Glutamatergic neuron (in vitro differentiated cells): ENCODE measurements at places on chromosomes 1 and 21.
A peak's percentile ranks its signal among the peaks of the same experiment; 100 is the strongest.

- DNase-seq = no peak
Measured at GRCh38 chr1:96361271-96361856, 360.2 kb upstream of the PTBP2 start.

DNA sequence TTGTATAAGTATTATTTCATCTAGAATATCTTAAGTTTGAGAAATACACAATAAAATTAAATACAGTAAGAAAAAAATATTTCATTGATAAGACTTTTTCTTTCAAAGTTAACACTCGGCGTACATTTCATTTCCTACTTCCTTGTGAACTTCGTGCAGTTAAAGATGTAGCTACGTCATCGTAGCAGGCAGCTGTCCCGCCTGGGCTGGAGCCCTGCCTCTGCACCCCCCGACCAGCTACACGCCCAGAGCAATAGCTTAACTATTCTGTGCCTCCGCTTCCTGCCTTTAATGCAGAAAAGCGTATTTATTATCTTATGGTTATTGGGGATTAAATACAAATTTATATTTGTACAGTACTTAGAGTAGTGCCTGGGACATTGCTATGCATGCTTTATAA, 53.5 kb downstream of the CLSTN1 start:
- no peak for DNase-seq

DNA sequence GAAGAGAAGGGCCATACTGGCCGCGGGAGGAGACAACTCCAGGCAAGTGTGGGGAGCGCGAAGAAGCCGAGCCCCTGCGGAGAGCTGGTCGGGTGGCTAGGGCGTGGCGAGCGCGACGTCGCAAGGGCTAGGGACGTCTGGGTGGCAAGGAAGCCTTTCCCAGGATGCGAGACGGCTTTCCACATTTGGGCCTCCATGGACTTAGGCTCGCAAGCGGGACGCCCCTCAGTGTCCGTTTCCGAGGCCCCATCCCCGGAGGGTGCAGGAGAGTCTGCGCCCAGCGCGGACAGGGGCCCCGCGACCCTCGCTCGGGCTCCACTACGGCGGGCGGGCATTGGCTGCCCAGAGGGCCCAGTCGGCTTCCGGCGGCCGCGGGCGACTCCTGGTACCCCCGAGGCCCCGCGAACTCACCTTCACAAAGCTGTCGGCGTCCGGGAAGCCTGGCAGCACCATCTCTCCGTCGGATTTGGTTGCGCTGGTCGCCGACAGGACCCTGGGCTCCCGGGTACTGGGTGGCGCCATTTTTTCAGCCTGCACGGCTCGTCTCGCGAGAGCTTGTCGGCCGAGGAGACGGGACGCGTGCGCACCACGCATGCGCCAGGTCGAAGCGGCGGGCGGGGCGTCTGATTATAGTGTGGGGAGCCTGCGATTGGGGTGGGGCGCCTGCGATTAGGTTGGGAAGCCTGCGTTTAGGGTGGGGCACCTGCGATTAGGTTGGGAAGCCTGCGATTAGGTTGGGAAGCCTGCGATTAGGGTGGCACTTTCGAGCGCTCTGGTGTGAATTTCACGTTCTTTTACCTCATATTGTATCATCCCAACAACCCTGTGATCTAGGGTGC, at the start of gene EXOSC10:
Gene EXOSC10, minus strand, starts transcription at position 560 of the 839 bp plus-strand sequence. Its CDS starts 38 bp downstream, at position 522.
- peak; percentile 97 for DNase-seq

DNA sequence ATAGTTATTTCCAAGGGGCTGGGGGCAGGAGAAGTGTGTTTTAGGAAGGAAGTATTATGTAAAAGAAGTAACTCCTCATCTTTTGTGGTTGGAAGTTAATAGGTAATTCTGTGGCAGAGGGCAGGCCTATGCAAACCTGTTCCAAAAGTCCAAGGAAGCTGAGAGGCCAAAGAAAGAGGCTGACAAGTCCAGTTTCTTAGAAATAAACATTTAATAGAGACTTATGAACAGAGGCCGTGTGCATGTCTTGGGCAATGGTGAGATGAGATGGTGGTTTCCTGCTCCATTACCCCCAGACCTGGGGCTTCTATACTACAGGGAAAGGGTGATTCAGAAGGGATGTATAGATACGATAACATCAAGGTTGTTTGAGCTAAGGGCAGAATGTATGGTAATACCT, 7.6 kb upstream of the CA14 start:
- no peak for DNase-seq

DNA sequence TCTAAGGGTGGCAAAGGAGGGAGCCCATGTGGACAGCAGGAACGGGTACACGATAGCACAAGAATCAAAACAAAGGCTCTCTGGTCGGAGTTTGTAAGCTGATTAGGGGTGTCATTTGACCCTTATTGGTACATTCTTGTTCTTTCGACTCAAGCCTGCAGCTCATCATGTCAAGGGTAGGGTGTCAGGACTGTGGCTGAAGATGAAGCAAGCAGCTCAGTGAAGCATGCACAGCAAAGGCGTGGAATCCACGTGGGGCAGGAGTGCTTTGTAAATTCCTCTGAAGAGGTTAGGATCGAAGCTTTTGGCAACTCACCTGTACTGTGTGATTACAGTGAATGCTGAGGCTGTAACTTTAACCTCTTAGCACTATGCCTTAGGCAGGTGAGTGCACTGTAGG, 4.7 kb upstream of the ABCB10 start:
- no peak for DNase-seq

- no peak for DNase-seq
Measured at GRCh38 chr21:42302076-42302650, 13.0 kb downstream of the TFF3 start.

DNA sequence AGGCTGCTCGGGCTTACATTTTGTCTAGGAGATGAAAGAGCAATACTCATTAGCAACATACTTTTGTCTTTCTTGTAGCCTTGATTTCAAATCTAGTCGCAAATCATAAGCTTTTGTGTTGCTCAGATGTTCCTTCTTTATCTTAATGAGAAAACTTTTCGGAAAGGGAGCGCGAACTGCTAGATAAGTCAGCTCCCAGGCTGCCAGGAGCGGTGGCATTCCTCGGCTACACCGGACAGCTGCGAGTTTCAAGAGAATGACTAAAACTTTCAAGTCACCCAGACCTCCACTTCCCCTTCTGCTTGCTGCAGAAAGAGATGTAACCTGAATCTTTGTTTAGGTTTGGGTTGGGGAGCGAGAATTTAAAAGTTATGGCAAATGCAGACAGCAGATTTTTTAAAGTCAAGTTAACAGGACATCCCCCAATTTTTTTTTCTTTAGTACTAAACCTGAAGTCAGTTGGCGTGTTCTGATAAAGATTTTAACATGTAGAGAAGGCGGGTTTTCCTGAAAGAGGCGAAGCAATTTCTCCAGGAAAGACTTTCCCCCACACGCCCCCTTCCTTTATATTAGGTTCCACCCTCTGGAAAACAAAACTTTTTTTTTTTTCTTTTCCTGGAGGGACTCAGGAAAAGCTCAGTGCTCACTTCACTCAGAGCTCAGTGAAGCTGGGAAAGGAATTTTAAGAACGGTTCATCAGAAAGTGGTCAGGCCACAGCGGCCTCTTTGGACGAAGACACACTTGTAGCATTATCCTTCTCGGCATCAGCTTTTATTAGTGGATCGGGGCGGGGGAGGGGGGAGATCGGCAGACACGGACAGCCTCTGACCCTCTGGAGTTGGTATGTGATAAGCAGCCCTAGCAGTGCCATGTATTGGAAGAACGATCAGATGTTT, at the start of gene LHX8:
Gene LHX8, plus strand, starts transcription at position 639 of the 897 bp plus-strand sequence. CDS start 2,227 bp downstream, outside the sequence.
- no peak for DNase-seq

GRCh38 chr21:29557200-29557599, 258.5 kb downstream of the BACH1 start:
- DNase-seq = no peak

GRCh38 chr1:116161390-116161789, 50.2 kb downstream of the MAB21L3 start:
- DNase-seq = no peak

DNA sequence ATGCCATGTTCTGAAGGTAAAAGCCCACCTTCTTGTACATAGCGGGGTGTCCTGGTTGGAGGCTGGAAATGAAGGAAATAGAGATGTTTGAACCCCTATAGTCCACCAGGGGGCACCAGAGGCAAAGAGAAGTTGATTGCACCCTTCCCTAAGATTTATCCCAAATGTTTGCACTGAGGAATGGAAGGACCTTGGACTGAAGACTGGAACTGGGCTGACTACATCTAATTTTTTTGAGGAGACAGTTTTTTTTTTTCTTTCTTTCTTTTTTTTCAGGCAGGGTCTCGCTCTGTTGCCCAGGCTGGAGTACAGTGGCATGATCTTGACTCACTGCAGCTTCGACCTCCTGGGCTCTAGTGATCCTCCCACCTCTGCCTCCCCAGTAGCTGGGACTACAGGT, 55.3 kb upstream of the EIF4G3 start:
- DNase-seq = peak; percentile 42

- no peak for DNase-seq
Measured at GRCh38 chr1:226735576-226735975, 3.5 kb downstream of the ITPKB start.

DNA sequence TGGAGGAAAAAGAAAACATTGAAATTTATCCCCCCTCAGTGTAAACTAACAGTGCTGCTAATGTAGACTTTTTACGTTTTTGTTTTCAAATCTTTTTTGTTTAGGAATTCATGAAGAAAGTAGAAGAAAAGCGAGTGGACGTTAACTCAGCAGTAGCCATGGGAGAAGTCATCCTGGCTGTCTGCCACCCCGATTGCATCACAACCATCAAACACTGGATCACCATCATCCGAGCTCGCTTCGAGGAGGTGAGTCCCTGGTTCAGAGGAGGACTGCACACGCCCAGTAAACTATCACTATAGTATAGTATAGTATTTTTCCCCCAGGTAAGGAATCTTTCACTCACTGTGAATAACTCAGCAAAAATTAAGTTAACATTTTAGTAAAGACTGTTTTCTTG, 37.8 kb upstream of the BMP8A start:
- no peak for DNase-seq

DNA sequence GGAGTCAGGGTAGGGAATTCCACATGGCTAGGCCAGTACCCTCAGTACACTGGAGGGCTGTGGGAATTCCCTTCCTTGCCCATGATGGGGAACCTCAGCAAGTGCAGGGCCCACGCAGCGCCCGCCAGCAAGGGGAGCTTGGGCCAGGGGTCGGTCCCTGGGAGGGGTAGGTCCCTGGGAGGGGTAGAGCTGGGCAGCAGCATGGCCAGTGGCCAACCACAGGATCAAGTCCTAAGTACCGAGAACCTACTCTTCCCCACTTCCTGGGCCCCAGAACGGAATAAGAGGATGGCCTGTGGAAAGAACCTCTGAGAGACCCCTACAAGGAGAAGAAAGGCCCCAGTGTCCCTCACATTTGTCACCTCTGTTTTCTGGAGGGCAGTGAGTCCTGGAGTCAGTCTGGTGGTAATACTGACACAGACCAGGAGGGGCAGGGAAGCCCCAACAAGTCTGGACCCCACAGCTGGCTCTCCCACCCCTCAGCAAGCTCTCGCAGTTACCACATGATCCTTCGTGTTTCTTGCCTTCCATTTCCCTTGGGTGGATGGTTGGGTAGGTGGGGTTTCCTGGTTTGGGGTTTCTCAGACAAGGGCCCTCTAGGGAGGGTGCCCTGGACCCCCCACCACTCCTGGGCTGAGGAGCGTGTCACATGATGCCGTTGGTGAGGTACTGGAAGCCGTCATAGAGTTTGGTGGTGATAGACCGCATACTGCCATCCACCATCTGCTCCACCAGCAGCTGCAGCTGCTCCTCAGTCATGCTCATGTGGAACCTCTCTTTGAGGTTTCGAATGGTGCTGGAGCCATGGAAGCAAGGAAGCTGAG, 10.3 kb downstream of the ZNF687 start:
- DNase-seq = no peak

DNA sequence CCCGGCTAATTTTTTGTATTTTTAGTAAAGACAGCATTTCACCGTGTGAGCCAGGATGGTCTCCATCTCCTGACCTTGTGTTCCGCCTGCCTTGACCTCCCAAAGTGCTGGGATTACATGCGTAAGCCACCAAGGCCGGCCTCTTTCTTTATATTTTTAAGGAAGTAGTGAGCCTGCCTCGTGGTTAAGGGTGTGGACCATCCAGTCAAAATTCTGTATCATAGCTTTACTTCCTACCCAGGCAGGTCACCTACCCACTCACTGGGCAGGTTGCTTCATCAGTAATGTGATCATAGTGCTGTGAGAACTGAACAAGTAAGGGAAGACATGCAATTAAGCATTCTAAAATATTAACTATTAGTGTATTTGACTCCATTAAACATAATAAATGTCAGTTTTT, 8.1 kb upstream of the ACOT7 start:
- no peak for DNase-seq

- no peak for DNase-seq
Measured at GRCh38 chr1:106984801-106985200, 71.7 kb upstream of the PRMT6 start.

- no peak for DNase-seq
Measured at GRCh38 chr1:58900396-58900795, 116.5 kb upstream of the JUN start.

- DNase-seq = no peak
Measured at GRCh38 chr1:43058545-43059360, 100.1 kb upstream of the SLC2A1 start.

GRCh38 chr1:205922806-205923205, 20.4 kb downstream of the SLC26A9 start:
- DNase-seq = no peak

DNA sequence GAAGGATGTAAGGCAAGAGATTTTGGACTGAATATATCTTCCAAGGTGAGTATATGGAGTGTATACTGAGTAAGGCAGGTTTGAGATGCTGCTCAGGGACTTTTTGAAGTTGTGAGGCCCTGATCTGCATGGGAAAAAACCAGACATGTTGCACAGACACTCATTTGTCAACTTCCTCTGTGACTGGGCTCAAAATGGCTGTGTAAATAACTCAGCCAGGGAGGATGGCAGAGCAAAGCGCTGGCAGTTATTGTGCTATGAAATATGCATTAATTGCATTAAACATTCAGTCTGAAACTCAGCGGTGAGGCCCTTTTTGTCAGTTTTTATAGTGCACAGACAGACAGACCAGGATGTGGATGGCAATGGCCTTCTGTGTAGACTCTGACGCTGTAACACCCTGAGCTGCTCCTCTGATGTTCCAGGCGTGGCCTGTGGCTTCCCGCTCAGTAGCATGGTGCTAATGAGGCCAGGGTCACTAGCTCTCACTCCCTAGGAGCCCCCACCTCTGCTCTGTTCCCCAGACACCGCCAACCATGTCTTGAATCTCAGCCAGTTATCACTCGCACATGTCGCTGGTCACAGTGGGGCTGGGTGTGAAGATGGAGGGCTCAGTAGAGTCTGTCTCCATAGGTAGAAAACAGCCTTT, 307.0 kb upstream of the PROX1 start:
- DNase-seq = no peak

GRCh38 chr1:16018308-16018707, 465 bp upstream of the HSPB7 start:
- DNase-seq = no peak

- DNase-seq = no peak
Measured at GRCh38 chr1:228362884-228363450, 43.7 kb downstream of the TRIM11 start.

- DNase-seq = no peak
Measured at GRCh38 chr1:41662765-41663437, 178.4 kb upstream of the EDN2 start.

GRCh38 chr1:209651138-209651587, 1.1 kb downstream of the LAMB3 start:
- no peak for DNase-seq

- no peak for DNase-seq
Measured at GRCh38 chr21:44878053-44878982, 4.8 kb upstream of the PTTG1IP start.

DNA sequence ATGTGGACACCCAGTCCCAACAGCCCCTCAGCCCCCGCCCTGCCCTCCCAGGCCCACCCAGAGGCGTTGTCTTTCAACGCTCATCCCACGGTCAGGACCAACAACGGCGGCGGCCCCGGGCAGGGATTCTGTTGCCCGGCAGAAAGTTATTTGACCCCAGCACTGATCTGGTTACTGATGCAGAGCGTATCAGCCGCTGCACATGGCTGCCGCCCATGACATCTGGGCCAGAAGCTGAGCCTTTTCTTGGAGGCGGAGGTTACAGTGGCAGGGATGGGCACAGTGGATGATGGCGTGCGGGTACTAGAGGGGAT, 127.1 kb upstream of the ARHGEF16 start:
- no peak for DNase-seq
